HL-60 (cell line): ENCODE measurements at places on chromosomes 16 and 17.
A peak's percentile ranks its signal among the peaks of the same experiment; 100 is the strongest.

DNA sequence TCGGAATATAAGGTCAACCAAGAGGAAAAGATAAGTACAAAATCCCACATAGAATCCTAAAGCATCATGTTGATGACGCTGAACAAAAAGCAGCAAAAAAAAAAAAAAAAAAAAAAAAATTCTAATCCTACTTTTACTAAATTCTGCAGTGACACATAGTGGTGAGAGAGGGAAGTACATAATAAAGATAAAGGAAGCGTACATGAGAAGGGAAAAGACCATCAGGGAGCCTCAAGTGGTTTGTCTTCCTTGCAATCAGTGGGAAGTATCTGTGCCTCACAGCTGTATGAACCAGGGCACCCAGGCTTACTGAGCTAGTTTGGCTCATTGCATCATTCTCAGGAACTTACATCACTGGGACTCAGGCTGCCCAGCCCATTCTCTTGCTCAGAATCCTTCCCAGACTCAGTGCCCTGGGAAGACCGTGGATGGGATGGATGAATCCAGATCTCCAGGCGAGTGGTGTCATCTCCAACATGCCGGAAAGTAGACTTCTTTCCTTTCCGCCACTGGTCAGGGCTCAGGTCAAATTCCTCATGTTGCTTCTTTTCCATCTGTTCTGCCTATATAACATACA, 21.2 kb downstream of the SMG6 start:
- DNase-seq = peak; percentile 64

DNA sequence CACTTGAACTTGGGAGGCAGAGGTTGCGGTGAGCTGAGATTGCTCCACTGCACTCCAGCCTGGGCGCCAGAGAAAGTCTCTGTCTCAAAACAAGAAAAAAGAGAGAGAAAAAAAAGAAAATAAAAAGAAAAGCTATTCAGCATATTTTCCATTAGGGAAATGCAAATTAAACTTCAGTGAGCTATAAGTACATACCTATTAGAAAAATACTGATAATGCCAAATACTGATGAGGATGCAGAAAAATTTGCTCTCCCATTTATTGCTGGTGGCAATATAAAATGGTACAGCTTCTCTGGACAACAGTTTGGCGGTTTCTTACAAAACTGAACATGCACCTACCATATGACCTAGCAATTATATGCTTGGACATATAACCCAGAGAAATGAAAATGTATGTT, 9.8 kb downstream of the KRT10 start:
- no peak for DNase-seq

DNA sequence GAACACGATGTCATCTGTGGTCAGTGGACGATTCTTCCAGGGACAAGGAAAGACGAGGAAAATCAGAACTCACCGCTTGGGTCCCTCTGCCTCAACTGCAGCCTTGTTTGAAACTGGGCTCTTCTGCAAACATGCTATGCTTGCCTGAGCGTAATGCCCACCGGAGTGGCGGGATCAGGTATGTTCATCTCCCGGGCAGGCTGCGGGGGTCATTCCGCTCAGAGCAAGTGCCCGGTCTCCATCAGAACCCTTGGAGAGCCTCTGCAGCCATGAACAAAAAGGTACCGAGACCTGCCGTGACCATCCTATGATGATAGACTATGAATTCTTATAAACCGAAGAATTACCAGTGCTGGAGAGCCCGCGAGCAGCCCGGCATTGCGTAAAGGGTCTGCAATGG, 64.5 kb upstream of the DNAH17 start:
- DNase-seq = no peak

GRCh38 chr16:16988963-16989362, 481.8 kb downstream of the XYLT1 start:
- no peak for DNase-seq

GRCh38 chr17:55495239-55495638, 16.0 kb downstream of the SMIM36 start:
- DNase-seq = no peak

DNA sequence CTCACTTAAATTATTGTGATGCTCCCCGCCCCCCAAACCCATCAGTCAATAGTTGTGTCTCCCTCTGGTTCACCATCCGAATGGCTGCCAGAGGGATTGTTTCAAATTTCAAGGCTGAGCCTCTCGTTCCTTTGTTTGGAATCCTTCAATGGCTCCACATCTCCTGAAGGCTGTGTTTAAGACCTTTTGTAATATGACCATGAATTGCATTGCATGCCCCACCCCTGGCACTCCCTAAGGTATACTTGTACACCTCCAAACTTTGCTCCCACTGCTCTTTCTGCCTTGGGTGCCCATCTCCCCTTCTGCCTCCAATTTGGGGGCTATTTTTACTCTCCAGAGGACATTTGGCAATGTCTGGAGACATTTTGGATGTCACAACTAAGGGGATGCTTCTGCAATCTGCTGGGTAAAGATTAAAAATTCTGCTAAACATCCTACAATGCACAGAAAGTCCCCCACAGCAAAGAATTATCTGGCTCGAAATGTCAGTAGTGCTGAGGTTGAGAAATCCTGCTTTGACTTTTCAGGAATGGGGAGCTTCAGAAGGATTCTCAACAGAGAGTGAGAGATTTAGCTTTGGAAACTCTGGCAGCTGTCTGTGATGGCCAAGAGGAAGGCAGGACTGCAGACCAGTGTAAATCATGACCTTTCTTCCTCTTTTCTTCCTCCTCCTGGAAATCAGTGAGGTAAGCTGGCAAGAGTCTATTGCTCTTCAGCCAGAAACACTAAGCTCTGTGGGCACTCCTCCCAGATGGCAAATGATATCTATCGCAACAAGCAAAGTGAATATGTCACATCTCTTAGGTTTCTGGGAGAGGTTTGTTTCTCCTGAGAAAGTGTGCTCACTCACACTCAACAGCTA, 8.7 kb upstream of the IL4R start:
- DNase-seq = no peak

GRCh38 chr16:5026664-5027063, 7.1 kb downstream of the NAGPA start:
- DNase-seq = no peak

GRCh38 chr17:3571043-3571900, 13.7 kb upstream of the TRPV3 start:
- no peak for DNase-seq

- DNase-seq = no peak
Measured at GRCh38 chr16:25051406-25052150, 36.4 kb upstream of the ARHGAP17 start.

DNA sequence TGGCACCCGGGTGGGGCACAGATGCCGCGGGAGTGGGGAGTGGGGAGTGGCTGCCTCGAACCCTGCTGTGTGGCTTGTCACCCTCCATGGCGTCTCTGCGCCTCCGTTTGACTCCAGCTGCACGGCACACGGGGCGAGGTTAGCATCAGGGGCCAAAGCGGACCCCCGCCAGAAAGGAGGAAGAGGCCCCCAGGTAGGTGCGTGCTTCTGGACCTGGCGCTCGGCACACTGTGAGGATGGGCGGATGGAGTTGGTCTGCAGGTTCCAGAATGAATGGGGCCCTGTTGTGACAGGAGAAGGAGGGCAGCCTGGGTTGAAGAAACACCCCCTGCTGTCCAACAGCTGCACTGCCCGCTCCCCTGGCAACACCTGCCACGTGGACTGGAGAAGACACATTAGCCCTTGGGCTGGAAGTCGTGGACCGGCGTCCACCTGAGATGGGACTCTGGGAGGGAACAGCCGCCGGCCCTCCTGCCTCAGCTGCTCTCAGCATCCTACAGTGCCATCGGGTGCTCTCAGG, 9.4 kb upstream of the FASN start:
- no peak for DNase-seq

DNA sequence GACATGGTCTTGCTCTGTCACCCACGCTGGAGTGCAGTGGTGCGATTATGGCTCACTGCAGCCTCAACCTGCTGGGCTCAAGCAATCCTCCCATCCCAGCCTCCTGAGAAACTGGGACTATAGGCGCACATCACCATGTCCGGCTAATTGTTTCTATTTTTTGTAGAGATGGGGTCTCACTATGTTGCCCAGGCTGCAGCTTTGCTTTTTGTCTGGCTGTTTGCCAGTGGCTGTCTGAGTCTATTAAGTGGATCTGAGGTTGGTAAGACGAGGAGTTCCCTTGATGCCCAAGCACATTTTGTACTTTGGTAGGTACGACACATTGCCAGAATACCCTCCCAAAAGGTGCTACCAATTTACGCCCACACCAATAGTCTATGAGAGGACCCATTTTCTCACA, 5.1 kb downstream of the TBX21 start:
- DNase-seq = no peak
